CD4-positive, alpha-beta T cell treated with Interleukin-10 for 1 hour (primary cell): ENCODE measurements at places on chromosomes 6 and 20.

DNA sequence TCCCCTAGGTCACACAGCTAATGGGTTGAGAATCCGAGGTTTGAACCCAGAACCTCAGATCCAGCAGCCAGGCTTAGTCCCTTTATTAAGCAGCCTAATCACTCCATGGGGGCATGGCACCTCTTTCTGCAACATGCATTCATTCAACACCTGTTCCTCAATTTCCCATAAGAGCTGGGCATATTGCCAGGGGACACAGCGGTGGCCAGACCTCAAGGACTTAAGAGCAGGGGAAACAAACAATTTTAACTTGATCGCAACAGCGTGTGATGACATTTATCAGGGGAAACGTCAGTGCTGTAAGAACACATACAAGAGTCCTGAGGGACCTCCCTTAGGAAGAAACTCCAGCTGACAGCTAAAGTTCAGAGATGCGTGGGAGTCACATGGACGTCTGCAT, 267.4 kb upstream of the CDH4 start:
- DNase-seq: no peak

GRCh38 chr20:6697228-6697972, 70.1 kb upstream of the BMP2 start:
- no peak for DNase-seq

DNA sequence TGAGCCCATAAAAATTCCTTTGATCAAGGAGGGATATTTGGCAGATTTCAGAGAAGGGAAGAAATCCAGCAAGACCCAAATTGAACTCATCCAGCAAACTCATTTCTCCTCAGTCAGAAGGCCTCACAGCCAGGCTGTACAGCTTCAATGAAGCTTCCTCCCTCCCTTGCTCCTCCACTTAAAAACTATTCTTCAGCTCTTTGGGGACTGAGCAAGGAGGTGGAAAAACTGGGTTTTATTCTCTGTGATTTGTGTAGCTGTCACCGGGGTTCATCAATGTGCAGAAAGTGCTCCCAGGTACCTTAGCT, 158.7 kb upstream of the ZNF184 start:
- DNase-seq: no peak

GRCh38 chr6:134437376-134437775, 119.5 kb upstream of the SGK1 start:
- peak; percentile 32 for DNase-seq

DNA sequence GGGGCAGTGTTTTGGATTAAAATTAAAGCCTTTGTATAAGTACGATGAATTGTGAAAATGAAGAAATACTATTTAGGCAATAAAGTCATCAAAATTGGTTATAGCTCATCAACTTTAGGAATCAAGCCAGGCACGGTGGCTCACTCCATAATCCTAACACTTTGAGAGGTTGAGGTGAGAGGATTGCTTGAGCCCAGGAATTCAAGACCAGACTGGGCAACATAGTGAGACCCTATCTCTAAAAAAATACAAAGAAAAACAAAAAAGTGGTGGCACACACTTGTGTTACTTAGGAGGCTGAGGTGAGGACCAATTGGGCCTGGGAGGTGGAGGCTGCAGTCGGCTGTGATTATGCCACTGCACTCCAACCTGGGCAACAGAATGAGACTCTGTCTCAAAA, 8.5 kb upstream of the RHAG start:
- no peak for DNase-seq
